Upper lobe of left lung (tissue), 6 donors: ENCODE measurements at places on chromosomes 2 and 18. TPM values are rescaled to one million over a fixed set of nuclear protein-coding genes. Genes with fewer than 3 reads are reported as not detected.

The IL37 gene
- total RNA-seq, result 0.37 TPM

The PLEK gene
- total RNA-seq, result 12.7 TPM

The TMEM169 gene
- 1.1 TPM for total RNA-seq

The RAB11FIP5 gene
- total RNA-seq, result 21.0 TPM

The REG3G gene
- total RNA-seq, result not detected

The TEKT4 gene
- total RNA-seq, result 2.6 TPM

The CYP27C1 gene
- total RNA-seq, result 0.15 TPM

The CTDSP1 gene
- 239 TPM for total RNA-seq

The FAM237A gene
- not detected for total RNA-seq

The THSD7B gene
- total RNA-seq, result 0.47 TPM
